Gastrocnemius medialis (tissue), 4 donors: ENCODE measurements at places on chromosomes 3 and 15. TPM values are rescaled to one million over a fixed set of nuclear protein-coding genes. Genes with fewer than 3 reads are reported as not detected.

- no peak for DNase-seq
These were observed 14.9 kb upstream of the SLC27A2 start for GRCh38 chr15:50167110-50167509.

DNA sequence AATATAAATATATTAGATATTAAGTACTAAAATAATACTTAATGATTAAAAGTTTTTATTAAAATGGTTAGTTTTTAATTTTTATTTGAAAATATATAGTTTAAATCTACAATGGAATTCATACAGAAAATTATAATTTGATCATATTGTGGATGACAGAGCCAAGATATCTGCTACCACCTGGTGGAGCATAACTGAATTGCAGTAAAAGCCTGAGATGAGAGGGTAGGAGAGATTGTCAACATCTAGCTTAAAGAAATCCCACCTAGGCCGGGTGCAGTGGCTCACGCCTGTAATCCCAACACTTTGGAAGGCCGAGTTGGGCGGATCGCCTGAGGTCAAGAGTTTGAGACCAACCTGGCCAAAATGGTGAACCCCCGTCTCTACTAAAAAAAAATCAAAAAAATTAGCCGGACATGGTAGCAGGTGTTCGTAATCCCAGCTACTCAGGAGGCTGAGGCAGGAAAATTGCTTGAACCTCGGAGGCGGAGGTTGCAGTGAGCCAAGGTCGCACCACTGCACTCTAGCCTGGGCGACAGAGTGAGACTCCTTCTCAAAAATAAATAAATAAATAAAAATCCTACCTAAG, 25.1 kb upstream of the CSTA start:
- no peak for DNase-seq

DNA sequence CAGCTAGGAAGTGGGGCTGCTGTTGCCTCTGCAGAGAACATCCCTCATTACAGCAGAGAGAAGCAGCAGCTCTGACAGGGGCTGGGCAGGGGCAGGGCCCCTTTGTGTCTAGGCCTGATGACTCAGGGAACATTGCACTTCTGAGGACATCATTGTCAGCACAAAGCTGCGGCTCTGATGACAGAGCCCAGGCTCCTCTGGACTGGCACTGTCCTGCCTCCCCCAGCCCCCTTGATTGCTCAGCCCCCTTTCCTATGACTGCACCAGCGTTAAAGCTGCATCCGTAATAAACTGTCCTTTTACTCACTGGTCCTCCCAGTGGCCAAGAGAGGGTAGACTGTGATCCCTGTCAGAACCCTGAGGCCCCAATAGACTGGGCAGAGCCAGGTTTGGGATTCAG, 18.3 kb downstream of the TRH start:
- no peak for DNase-seq

DNA sequence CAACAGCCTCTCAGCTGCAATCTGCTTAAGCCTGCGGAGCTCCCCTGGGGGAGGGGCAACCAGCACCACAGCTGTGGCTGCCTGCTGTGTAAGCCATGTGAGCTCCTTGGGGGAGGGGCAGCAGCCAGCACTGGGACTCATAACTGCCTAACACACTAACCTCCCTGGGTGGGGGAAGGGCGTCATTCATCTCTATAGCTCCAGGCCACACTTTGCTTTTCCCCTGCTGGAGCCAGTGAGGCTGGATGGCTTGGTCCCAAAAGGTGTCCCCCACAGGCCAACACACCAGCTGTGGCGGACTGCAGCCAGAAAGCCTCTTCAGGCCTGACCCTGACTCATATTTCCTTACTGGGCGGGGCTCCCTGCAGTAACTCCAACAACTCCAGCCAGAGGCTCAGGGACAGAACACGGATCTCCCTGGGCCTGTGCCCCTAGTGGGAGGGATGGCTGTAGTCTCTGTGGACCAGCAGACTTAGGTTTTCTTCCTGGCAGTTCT, 129.8 kb downstream of the PPM1L start:
- DNase-seq = peak; percentile 97

DNA sequence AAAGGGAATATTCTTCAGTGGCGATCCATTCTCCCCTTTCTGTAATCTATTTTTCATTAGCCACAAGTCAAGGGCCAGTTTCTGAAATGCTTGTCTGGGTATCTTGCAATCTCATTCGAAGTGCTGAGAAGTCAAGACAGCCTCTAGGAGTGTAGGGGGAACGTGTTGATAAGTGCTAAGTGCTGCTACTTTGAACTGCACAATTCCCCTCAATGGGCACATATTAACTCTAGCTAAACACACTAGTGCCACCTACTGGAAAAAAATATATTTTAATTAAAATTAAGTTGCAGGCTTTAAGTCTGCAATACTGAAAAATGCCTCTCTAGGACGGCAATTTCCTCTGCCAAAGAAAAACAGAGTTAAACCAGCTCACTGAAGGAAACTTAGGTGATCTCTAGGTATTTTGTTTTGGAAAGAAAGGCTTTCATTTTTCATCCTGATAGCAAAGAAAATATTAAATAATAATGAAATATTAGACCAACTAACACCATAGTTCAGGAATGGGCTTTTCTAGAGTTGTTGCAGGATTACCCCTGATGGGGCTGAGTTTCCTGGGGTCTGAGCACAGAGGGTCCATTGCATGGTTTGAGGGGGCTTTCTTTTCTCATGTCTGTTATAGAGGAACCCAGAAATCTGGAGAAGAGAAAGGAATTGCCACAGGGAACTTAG, 181.9 kb upstream of the KBTBD8 start:
- DNase-seq = no peak

- DNase-seq = peak; percentile 62
These were observed 35.2 kb downstream of the SLC6A20 start for GRCh38 chr3:45760878-45761711.

- DNase-seq = no peak
These were observed 31.6 kb downstream of the NKIRAS1 start for GRCh38 chr3:23885210-23885609.

DNA sequence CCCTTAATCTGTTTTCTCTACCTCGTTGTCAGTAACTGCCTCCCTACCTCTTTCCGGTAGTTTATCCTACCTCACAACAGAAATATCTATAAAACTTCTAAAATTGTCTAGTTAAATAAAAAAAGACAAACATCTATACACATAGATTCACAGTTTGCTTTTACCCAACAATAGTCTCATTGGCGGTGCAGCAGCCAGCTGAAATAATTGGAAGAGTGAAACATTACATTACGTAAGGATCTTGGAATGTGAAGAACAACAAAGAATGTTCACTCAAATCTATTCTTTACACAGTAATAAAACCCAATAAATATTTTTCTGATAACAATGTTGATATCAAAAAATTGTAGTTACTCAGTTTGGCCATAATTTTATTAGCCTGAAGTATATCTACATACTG, 115.5 kb upstream of the ARPP21 start:
- DNase-seq = no peak

- no peak for DNase-seq
These were observed 35.2 kb downstream of the EID1 start for GRCh38 chr15:48913141-48913540.

Gene TERC
- 12.0 TPM for total RNA-seq
